Body of pancreas (tissue), 4 donors: ENCODE measurements at places on chromosomes 6 and 20. TPM values are rescaled to one million over a fixed set of nuclear protein-coding genes. Genes with fewer than 3 reads are reported as not detected.

DNA sequence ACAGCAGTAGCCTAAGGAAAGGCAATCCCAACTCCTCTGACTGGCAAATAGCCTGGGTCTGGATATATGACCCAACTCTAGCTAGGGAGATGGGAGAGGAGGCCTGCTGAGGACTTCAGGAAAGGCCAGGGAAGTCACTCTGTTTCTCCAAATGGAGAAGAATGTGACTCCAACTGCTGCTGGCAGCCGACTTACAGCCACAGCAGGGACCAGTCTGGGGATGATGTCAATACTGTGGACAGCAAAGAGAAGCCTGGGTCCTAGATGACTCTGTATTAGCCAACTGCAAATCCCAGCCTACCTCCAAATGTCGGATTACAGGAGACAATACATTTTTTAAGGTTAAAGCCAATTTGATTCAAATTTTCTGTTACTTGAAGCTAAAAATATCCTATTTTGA, 232.6 kb downstream of the FOXC1 start:
- DNase-seq, result no peak

DNA sequence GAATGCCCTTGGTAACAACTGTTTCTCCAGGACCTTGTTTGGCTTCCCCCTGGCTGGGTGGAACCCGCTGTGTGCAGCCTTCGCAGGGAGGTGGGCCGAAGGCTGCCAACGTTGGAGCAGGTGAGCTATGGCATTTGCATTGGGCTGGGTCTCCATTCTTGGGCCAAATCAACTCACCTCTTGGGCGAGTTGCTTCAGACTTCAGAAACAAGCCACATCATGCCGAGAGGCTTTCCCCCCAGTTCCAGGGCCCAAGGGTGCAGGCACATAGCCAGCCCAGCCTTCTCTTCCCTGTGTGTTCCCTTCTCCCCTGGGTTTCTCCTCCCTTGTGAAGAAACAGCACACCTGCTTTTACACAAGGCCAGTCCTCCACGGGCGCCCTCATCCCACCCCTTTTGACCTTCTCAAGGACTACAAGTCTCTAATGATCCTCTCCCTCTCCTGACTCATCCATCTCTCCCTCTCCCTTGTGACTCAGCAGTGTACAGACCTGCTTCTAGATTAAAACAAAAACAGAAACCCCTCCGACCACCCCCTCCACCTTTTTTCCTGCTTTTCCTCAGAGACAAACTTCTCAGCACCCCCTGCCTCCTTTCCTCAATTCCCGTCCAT, 41.6 kb downstream of the FAM209B start:
- DNase-seq, result no peak

GRCh38 chr20:36273414-36274180, 32.5 kb upstream of the DLGAP4 start:
- no peak for DNase-seq

The ID1 gene
- total RNA-seq, result 169 TPM

- DNase-seq, result no peak
Observed at GRCh38 chr6:43936476-43936875, 166.5 kb downstream of the VEGFA start.

DNA sequence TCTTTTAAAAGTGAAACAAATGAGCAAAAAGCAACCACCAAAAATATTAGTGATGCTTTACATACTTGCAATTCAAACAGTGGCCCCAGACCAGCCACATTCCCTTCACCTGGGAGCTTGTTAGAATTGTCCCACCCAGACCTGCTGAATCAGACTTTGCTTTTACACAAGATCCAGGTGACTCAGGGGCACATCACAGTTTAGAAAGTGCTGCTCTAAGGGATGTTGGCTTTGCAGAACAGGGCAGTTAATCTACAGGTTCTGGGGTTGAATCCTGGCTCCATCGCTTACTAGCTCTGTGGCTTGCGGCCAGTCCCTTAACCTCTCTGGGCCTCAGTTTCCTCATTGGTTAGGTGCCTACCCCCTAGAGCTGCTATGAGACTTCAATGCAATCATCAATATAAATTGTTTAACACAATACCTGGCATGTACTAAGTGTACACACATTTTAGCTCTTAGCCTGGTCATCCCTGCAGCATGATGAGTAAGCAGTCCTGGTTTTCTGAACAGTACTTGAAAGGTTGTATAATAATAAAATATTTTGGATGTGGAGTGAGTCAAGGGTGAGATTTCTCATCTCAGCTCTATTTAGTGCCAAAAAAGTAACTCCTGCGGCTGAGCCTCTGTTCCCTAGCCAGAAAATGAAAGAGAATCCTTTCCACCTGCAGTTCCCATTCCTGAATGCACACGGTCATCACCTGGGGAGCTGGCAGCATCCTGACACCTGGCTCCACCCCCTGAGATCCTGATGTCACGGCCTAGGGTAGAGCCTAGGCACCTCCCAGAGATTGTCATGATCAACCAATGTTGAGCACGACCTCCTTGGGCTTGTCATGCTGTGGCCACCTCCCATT, 162.7 kb downstream of the ANKRD60 start:
- DNase-seq, result no peak

The VTA1 gene
- 5.9 TPM for total RNA-seq

DNA sequence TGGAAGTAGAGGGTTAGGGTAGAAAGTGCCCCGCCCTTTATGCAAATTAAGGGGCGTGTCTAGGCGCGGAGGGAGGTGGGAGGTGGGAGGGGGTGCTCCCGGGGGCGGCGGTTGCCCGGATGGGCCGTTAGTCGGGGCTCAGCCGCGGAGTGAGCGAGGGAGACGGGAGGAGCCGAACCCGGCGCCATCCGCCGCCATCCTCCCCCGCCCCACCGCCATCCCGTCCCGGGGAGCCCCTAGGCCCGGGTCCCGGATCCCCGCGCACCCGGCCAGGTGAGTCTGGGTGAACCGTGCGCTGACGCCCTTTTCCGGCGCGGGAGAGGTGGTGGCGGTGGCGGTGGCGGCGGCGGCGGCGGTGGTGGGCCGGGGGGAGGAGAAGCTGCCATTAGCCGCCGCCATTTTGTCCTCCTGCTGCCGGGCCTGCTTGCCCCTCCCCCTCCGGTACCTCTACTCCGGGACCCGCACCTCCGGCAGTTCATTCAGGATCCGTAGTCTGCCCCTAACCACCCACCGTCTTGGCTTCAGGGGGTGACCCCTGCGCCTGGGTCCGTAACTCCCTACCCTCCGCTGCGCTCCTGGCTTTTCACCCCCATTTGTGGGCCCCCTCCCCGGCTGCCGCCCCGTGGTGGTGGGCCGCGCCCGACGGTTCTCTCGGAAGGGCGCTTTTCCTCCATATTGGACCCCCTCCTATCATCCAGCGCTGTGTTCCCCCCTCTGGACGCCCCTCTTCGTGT, at the start of gene PRRC2A:
Gene PRRC2A (plus strand): TSS at position 130 of the 734 bp plus-strand sequence. CDS start 2,075 bp downstream, outside the sequence.
- peak; percentile 77 for DNase-seq

- DNase-seq, result peak; percentile 45
Observed at GRCh38 chr6:125019918-125020317, 57.7 kb downstream of the RNF217 start.

- DNase-seq, result no peak
Observed at GRCh38 chr6:55902796-55903195, 27.4 kb upstream of the BMP5 start.

- DNase-seq, result no peak
Observed at GRCh38 chr20:49415005-49415667, 67.3 kb downstream of the KCNB1 start.

DNA sequence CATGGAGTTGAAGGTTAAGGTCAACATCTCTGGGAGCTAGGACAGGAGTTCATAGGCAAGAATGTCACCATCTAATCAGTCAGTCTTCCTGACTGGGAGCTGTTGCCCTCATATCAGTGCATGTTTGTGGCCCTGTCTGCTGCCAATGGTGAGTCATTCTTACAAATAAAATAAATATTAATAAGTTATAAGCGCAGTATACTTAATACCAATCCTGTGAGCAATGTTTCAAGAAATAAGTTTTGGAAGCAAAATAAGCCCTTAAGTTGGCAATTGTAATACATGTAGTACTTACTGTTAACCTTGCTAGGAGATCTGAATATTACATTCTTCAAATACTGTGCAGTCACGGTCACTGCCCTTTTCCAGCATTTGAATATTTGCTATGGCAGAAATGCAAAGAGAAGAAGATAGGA, 20.2 kb upstream of the MDGA1 start:
- no peak for DNase-seq

The PKIB gene
- total RNA-seq, result 13.0 TPM

The SPDEF gene
- not detected for total RNA-seq

The TP53TG5 gene
- not detected for total RNA-seq

- no peak for DNase-seq
Observed at GRCh38 chr6:104736545-104736944, 123.2 kb downstream of the HACE1 start.

GRCh38 chr6:19905584-19905983, 68.4 kb downstream of the ID4 start:
- DNase-seq, result no peak

The NCOA3 gene
- total RNA-seq, result 17.1 TPM

DNA sequence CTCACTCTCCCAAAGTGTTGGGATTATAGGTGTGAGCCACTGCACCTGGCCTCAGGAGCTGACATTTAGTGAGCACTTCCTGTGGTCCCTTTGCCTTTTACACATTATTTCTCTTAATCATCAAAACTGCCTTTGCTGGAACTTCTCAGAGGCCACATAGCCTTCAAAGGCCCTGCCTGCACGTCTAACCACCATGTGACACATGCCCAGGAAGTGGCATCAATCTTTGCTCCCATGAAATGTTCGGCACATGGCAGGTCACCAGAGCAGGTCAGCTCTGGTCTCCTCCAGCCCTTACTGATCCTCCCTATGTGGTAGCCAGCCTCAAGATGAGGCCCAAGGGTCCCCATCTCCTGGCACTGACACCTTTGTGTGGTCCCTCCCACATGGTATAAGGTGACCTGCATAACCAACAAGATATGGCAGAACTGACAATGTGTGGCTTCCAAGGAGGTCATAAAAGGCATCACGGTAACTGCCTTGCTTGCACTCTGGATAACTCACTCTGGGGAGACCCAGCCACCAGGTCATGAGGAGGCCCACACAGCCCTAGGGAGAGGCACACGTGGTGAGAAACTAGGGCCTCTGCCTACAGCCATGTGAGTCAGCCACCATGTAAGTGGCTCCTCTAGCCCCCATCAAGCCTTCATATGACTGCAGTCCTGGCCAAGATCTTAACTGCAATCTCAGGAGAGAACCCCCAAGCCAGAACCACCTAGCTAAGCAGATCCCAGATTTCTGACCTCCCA, 28.8 kb upstream of the HMGA1 start:
- DNase-seq, result no peak

The KHDC1 gene
- 1.0 TPM for total RNA-seq

GRCh38 chr6:61887423-61887822, 398.6 kb downstream of the KHDRBS2 start:
- DNase-seq, result no peak

DNA sequence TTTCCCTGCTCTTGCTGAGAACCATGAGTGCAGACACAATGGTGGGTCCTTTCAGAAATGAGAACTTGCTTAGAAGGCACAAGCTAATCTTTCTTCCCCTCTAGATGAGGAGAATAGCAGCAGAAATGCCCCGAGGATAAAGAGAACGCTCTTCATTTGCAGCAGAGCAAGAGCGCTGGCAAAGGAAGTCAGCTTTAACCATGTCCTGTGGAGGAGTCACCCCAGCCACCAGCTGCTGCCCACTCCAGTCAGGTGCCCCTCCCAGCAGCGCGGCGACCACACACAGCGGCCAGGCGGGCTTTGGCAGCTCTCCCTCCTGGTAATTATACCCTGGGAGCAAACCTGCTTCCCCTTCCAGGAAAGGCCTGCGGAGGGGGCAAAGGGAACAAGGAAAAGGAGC, 42.4 kb upstream of the EMILIN3 start:
- no peak for DNase-seq

The TRIM31 gene
- 0.26 TPM for total RNA-seq

The HLA-DPB1 gene
- total RNA-seq, result 41.2 TPM

- DNase-seq, result no peak
Observed at GRCh38 chr6:168004945-168005344, 7.5 kb downstream of the KIF25 start.

DNA sequence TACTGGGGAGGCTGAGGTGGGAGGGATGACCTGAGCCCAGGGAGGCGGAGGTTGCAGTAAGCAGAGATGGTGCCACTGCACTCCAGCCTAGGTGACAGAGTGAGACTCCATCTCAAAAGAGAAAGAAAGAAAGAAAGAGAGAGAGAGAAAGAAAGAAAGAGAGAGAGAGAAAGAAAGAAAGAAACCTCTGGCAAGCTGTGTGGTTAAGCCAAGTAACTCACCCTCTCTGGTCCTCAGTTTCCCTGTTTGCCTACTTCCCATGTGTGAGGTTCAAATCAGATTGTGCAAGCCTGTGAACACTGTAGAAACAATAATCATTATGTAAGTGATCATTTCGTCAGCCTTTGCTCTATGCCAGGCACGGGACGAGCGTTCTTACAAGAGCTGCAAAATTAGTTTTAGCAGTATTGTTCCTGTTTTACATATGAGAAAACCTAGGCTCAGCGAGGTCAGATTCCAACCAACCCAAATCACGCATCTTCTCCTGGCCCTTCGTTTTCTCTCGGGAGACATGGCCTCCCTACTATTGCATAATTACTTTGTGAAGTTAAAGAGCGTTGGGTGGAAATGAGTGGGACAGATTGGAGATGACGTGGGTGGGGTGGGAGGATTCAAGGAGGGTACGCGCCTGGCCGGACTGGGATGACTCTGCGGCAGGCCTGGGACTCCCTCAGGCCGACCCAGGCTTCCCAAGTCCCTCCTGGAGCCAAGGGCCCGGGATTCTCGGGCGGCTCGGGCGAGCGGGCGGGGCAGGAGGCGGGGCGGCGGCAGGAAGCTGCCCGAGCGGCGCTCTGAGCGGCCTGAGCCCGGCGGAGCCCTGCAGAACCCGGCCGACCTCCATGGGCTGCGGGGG, at the start of gene SNX21:
Gene SNX21 (plus strand): TSS at position 770 of the 853 bp plus-strand sequence. CDS start 121 bp downstream, outside the sequence.
- peak; percentile 78 for DNase-seq

- DNase-seq, result peak; percentile 64
Observed at GRCh38 chr20:6711951-6712649, 55.4 kb upstream of the BMP2 start.

DNA sequence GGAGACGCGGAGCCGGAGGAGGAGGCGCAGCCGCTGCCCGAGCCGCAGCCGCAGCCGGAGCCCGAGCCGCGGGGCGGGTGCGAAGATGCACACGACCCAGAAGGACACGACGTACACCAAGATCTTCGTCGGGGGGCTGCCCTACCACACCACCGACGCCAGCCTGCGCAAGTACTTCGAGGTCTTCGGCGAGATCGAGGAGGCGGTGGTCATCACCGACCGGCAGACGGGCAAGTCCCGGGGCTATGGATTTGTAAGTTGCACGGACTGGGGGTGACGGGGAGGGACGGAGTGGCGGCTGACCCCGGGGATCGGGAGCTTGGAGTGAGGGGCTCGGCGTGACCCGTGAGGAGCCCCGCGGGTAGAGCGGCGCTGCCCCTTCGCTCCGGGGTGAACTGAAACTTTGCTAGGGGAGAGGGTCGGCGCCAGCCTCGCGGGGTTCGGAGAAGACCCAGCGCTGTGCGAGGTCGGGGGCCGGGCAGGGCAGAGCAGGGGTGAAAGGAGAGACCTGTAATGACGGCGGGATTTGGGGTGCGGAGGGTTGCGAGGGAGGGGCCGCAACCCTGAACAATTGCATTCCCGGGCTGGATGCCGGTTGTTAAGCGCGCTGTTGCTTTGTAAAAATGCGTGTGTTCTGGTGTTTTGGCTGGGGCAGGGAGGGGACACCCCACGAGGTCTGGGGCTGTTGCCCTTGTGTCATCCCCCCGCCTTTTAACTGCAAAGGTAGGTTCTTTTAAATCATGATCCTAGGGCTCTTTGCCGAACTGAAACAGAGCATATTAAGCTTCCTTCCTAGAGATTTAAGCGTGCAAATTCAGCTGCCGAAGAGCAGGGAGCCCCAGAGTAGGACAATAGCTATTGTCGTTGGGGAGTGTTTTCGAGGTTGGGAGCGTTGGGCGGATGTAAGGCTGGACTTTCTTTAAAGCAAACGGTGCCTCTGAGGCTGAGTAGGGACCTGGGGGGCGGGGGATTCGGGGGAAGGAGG, 628 bp downstream of the RBM24 start:
- DNase-seq, result peak; percentile 8
